ENCODE measurements at places on chromosomes 7 and 10. TPM values are rescaled to one million over a fixed set of nuclear protein-coding genes. Genes with fewer than 3 reads are reported as not detected.

GRCh38 chr10:18658271-18659124 lies 733 bp upstream of the ARL5B start:
- DNase-seq, result no peak

GRCh38 chr10:79066411-79067240 lies 2.1 kb upstream of the ZMIZ1 start:
- no peak for DNase-seq

Gene CUZD1
- 1.7 TPM for polyA plus RNA-seq

Gene RALA
- 39.5 TPM for polyA plus RNA-seq

GRCh38 chr7:27641581-27642230 lies 21.0 kb downstream of the HIBADH start:
- no peak for DNase-seq

Gene ZMIZ2
- 11.1 TPM for polyA plus RNA-seq

DNA sequence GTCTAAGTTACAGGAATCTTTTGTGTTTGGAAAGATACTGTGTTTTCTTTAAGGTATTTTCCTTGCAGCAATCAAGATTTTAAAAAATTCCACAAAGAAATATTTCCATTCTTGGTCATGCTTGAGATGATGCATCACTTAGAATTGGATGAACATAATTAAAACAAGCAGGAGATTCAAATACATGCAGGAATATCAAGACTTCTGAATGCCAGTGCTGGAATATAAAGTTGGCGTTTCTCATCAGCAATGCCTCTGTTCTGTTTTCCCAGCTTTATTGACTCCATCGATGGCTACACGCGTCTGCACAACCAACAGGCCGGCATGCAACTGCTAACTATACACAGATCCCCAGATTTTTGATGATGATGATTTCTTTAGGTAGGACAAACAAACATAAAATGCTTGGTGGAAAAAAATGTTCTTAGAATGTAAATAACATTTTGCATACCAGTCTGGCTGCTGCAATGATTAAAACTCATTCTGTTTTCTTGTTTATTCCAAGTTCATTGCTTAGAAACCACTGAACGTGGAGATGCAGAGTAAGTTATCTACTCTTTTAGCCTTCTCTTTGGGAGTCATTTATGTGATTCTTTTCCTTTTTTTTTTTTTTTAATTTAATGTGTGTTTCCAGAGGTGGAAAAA lies 91.3 kb upstream of the FAM171A1 start:
- no peak for DNase-seq

Gene SAP25
- not detected for polyA plus RNA-seq

DNA sequence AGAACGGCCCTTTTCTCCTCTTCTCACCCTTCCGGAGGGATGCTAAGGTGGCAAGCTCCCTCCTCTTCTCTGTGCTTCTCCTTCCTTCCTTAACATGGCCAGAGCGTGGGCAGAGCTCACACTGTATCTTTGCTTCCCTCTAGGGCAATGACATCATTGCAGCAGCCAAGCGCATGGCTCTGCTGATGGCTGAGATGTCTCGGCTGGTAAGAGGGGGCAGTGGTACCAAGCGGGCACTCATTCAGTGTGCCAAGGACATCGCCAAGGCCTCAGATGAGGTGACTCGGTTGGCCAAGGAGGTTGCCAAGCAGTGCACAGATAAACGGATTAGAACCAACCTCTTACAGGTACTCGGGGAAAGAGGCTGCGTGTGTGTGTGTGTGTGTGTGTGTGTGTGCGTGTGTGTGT lies 36.6 kb downstream of the AP3M1 start:
- no peak for DNase-seq

DNA sequence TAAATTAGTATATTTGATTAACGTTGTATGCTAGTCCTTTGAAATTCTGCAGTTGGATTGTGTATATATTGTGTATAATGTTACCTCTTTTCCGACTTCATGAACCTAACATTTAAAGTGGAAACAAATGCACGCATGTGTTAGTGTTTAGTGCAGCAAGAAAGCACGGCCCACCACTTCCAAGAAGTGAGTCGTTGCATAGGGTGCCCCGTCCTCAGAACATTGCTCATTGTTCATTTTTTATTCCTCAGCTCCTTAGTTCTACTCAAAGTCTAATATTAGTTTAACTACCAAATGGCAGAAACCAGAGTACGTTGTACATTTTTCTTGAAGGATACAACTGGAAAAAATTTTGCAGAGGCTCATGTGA lies 407.6 kb downstream of the AUTS2 start:
- DNase-seq, result no peak

GRCh38 chr10:79068203-79068561 lies 584 bp upstream of the ZMIZ1 start:
- DNase-seq, result no peak

Gene EPO
- polyA plus RNA-seq, result not detected

DNA sequence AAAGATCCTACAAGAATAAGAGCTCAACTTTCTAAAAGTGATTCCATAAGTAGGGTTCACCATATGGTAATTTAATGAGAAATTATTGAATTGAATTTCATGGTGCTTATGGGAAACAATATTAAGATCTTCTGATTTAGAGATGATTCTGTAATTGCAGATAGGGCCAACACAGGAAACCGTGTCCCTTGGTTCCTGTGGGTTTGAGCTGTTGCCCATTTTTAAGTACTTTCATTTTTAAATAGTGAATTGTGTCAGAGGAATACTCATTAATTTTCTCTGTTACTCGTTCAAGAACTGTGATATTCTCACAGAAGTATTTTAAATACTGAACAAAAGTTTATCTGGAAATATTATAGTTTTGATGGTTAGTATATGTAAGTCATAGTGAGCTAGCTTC lies 129.2 kb downstream of the SRI start:
- DNase-seq, result no peak

- DNase-seq, result no peak
These were observed 295.2 kb upstream of the MGMT start for GRCh38 chr10:129171812-129172211.

DNA sequence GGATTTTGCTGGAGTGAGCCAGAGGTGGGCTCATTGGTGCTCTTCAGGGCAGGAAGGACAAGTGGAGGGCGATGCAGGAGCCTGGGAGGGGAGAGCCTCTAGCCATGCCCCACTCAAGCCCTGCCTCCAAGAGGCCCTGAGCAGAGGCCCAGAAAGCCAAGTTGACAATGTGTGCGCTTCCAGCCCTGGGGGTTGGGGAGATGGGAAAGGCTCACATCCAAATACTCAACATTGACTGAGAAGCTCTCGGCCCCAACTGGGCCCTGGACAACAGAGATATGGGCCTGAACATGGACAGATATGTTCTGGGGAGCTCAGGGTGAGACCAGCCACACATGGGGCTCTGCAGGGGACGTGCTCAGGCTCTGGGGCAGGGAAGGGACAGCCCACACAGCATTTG lies 39.0 kb downstream of the FRMPD2 start:
- no peak for DNase-seq

GRCh38 chr7:114214466-114214865 lies 200.1 kb upstream of the FOXP2 start:
- DNase-seq, result no peak

Gene OR2A25
- polyA plus RNA-seq, result not detected

GRCh38 chr7:157560258-157560654 lies 223.5 kb downstream of the DNAJB6 start:
- DNase-seq, result no peak
